ENCODE measurements at places on chromosomes 11 and 22.

- no peak for DNase-seq
Observed at GRCh38 chr11:89493431-89493830, 2.3 kb upstream of the NOX4 start.

GRCh38 chr11:25119416-25119815 is 622.6 kb downstream of the LUZP2 start:
- no peak for DNase-seq

- DNase-seq, result no peak
Observed at GRCh38 chr11:81211050-81211449, 1522.6 kb downstream of the FAM181B start.

- DNase-seq, result no peak
Observed at GRCh38 chr11:32008880-32009551, 81.9 kb upstream of the RCN1 start.

- DNase-seq, result no peak
Observed at GRCh38 chr22:23708270-23708669, 17.5 kb downstream of the RGL4 start.

- no peak for DNase-seq
Observed at GRCh38 chr11:71269603-71270511, 17.5 kb upstream of the SHANK2 start.

GRCh38 chr11:60978546-60979380 is 7.3 kb downstream of the CD6 start:
- DNase-seq, result peak; percentile 87

GRCh38 chr11:13301522-13301921 is 23.9 kb downstream of the BMAL1 start:
- DNase-seq, result no peak
